ENCODE measurements at places on chromosomes 11 and 22.

DNA sequence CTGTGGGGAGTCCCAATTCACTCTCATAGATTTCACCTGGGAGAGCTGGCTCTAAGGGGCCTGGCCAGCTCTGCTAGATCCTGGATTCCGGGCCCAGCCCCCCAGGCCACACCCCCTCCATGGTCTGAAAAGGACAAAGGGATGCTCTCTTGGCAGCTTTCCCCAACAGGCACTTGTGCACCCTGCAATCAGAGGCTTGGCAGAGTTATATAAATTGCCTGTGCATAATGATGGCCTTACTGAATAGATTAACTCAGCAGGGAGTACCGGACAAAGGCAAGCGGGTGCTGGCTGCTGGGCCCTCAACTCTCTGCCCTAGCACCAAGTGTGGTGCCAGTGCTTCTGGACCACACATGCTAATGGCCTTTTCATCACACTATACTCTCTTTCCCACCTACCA is 461.6 kb downstream of the BUD13 start:
- no peak for DNase-seq

DNA sequence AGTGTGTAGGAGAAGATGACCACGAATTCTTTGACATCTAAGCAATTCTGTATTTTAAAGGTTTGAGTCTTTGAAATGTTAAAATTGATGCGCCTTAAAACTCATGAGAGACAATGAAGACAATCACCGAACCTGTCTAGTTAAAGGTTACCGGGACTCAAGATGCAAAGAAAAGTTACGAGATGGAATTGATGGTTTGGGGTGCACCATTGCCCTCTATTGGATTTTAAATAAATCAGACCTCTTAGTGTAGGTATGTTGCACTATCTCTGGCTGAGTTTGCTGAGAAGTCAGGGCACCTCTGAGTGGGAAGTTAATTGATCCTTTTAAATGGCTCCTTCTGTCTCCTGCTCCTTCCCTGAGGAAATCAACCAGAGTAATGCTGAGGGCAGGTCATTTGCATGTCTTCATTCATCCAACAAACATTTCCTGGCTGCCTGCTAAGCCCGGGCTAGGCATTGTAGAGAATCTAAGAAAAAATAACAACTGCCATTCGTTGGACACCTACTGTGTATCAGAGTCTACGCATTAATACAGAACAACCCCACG is 19.4 kb upstream of the TMA7B start:
- no peak for DNase-seq

- DNase-seq = peak; percentile 46
Observed at GRCh38 chr11:95154514-95154913, 64.9 kb downstream of the ENDOD1 start.

- no peak for DNase-seq
Observed at GRCh38 chr22:20459152-20459542, 21.5 kb upstream of the SCARF2 start.

DNA sequence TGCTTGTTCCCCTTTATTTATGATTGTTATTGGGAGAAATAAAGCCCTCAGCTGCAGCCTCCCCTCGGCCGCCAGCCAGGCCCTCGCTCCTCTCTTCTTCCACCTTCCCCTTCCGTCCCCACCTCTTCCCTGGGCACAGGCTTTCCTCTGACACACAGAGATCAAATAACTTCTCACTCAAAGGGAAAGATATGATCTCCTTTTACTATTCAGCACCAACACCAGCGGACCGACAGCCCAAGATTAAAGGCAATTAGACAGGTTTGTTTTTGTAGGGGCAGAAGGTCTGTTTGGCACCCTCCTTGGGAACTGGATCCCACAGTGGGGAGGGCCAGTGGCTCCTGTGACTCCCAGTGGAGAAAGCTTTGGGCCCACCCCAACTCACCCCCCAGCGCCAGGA is 23.0 kb downstream of the NECTIN1 start:
- no peak for DNase-seq

DNA sequence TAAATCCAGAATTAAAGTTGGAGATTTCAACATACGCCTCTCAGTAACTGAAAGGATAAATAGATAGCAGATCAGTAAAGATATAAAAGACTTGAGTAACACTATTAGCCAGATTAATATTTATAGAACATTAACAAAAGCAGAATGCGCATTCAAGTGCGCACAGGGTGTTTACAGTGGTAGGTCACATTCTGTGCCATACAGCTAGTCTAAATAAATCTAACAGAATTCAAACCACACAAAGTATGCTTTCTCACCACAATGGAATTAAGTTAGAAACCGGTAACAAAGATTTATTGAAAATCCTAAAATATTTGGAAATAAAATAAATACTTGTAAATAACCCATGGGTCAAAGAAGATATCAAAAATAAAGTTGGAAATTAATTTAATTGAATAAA is 341.0 kb downstream of the DYNC2H1 start:
- DNase-seq = no peak

GRCh38 chr11:125372088-125372487 is 124.0 kb downstream of the FEZ1 start:
- no peak for DNase-seq

GRCh38 chr11:45924036-45924915 is 1.8 kb downstream of the LARGE2 start:
- DNase-seq = no peak

- no peak for DNase-seq
Observed at GRCh38 chr11:1397146-1397861, 7.6 kb downstream of the BRSK2 start.

DNA sequence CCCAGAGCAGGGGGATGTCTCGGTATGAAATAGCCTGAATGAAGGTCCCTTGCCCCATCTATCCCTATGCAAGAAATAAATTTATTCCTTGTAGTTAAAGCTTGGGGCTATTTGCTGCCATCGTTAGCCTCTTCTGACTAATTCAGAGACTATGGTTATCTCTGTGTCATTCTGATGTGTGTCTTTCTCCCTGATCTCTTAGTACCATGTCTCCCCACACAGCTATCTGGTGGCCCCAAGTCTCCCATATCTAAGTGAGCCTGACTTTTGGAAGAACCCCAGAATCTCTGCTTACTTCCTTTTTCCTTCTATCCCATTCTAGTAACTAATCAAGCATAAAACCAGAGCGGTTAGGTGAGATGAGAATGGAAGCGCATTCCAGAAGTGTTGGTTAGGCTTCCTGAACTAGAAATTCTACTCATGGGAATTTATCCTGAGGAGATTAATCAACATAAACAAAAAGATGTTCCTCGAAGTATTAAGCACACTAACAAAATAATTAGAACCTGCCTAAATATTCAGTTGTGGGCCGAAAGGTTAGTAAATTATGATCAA is 71.4 kb upstream of the BMAL1 start:
- no peak for DNase-seq

- DNase-seq = no peak
Observed at GRCh38 chr22:30279046-30279788, 10.1 kb downstream of the CASTOR1 start.

GRCh38 chr22:35353318-35353717 is 27.6 kb upstream of the HMOX1 start:
- no peak for DNase-seq

DNA sequence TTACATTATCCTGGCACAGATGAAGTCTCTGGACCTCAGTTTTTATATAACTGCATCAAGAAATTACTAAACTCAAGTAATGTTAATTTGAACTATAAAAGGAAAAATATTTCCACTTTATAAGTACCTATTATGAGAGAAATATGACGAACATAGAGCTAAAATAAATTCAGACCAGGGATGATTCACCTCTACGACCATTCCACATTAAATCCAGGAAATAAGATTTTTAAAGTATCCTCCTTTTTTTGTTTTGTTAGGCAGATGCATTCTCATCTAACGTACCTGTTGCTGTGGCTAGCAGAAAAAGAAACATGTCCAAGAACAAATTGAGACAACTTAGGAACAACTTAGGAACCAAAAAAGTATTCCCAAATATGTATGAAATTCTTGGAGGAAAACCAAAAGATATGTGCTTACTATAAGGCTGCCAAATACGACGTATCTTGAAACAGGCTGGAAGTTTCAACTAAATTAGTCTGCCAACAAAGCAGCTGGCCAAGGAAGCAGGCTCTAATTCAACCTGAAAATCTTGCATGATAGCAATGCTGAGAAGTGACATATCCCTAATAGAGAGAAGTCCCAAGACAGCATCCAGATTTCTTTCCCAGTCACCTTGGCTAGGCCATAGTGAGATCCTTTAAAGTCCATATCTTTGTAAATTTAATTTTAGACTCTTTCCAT is 15.7 kb downstream of the SPTY2D1 start:
- DNase-seq = no peak

GRCh38 chr22:50178471-50178864 is 7.2 kb upstream of the TRABD start:
- DNase-seq = no peak

DNA sequence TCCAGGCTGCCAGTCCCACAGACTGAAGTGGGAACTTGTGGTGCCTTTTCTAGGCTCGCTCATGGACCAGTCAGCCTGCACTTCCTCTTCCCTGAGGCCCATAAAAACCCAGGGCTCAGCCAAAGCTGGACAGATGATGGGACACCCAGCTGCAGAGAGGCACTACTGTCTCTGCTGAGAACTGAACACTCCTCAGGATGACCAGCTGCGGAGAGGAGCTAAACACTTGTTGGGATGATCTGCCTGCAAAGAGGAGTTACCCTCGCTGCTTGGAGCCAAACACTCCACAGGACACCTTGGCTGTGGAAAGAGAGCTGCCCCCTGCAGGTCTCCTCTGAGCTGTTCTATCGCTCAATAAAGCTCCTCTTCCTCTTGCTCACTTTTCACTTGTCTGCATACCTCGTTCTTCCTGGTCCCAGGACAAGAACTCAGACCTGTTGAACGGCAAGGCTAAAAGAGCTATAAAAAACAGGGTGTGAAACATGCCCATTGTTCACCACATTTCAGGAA is 465.5 kb downstream of the GUCY1A2 start:
- no peak for DNase-seq

GRCh38 chr22:19559956-19560355 is 35.7 kb upstream of the CLDN5 start:
- DNase-seq = no peak

- no peak for DNase-seq
Observed at GRCh38 chr11:26823963-26824362, 102.1 kb upstream of the SLC5A12 start.

- no peak for DNase-seq
Observed at GRCh38 chr11:24457985-24458384, 38.9 kb upstream of the LUZP2 start.

DNA sequence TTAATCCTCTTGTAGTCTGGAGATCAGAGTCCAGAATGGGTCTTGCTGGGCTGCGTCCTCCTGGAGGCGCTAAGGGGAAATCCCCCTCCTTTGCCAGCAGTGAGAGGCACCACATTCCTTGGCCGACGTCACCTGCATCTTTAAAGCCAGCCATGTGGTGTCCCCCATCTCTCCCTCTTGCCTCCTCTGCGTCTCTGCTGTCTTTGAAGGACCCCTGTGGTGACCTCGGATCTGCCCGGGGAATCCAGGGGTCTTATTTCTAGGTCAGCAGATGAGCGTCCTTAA is 27.2 kb upstream of the PARVB start:
- no peak for DNase-seq

GRCh38 chr11:20193307-20193706 is 33.0 kb upstream of the DBX1 start:
- DNase-seq = no peak

DNA sequence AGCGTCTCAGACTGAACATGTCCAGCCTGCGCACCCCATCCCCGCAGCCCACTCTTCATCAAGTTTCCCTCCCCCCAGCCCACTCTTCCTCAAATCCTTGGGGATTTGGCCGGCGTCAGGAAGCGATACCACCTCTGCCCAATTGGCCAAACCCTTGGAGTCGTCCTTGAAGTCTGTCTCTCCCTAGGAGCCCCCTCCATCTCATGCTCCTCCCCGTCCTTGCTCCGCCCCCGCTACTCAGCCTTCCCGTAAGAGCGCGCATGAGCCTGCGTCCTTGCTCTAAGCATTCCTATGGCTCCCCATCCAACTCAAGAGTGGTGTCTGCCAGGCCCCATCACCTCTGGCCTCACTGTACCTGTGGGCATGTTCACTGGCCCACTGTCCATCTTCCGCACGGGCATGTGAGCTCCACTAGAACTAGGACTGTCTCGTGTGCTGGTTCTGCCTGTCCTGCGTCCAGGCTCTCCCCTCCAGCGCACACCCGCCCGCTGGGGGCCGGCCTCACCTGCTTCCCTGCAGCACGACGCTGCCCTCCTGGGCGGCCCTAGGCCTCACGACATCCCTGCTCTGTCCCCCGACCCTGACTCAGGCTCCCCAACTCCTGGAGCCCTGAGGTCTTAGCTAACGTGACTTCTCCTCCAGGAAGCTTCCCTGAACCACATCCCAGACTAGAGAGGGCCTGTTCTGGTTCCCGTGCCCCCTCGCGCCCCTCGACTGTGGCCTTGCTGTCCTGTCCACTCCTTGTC is 30.5 kb upstream of the TTLL12 start:
- no peak for DNase-seq

GRCh38 chr11:92224407-92225124 is at the start of gene FAT3:
Gene FAT3 (plus strand): TSS chr11:92224818. CDS start chr11:92352113, 127,295 bp downstream.
- DNase-seq = no peak

DNA sequence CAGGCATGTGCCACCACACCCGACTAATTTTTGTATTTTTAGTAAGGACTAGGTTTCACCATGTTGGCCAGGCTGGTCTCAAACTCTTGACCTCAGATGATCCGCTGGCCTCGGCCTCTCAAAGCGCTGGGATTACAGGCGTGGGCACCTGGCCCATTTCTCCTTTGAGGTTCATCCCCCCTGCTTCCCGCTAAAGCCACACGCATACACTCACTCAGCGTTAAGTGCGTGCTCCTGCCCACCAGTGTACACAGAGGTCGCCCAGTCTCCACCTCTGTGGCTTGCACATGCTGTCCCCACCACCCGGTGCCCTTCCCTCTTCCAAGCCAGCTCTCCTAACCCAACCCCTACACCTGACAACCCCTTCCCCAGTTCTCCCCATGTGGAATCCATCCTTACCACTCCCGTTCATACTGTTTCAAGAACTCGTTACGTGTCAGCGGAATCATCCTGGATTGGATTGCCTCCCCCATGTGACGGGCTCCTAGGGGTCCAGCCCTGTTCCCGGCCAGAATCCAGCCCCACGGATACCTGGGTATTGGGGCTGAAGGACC is 15.7 kb upstream of the CYTH4 start:
- DNase-seq = no peak

- no peak for DNase-seq
Observed at GRCh38 chr11:114799476-114799875, 121.1 kb downstream of the NXPE2 start.

GRCh38 chr11:135036488-135037297 is 624.7 kb upstream of the B3GAT1 start:
- no peak for DNase-seq

DNA sequence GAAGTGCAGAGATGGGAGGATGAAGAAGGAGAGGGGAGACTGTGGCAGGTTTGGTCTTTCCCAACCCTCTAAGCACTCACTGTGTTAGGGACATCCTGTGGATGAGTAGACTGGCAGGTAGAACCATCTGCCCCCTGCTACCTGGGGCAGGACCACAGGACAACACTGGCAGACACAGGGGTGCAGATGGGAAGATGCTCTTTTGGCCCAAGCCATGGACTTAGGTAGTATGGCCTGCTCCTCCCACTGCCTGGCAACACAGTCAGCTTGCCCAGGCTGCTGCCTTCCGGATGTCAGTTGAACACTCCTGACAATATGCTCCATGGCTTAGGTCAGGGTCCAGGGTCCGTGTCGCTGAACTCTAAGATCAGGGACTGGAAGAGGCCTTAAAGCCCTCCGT is 140.7 kb upstream of the NAV2 start:
- DNase-seq = no peak

GRCh38 chr11:18063862-18064434 is 17.9 kb upstream of the TPH1 start:
- no peak for DNase-seq
